ENCODE measurements at places on chromosomes 6 and 20.

GRCh38 chr6:21984135-21984534 lies 312.7 kb downstream of the PRL start:
- no peak for DNase-seq

DNA sequence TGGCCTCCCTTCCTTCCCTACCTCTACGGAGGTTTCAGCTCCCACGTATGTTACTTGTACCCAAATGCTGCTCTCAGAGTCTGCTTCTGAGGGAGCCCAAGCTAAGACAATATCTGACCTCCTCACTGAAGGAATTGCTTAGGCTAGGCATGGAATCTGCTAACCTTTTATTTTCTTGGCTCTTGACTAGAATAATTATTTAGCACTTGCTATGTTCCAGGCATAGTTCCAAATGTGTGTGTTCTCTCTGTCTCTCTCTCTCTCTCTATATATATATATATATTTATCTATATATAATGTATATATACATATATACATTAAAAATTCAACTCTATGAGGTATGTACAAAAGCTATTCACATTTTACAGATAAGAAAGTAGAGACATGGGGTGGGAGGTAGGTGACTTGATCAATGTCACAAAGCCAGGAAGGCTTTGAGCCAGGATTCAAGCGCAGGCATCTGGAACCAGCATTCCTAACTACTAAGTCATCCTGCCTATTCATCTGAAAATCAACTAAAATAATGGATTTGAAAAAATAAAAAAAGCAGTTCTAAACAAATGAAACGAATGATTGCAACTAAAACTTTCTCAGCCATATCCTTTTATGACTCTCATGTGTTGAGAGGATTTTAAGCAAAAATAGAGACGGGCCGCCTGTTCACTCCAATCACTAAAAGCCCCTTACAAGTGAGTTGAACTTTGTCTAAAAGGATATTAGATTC lies 189.7 kb upstream of the JAG1 start:
- no peak for DNase-seq

DNA sequence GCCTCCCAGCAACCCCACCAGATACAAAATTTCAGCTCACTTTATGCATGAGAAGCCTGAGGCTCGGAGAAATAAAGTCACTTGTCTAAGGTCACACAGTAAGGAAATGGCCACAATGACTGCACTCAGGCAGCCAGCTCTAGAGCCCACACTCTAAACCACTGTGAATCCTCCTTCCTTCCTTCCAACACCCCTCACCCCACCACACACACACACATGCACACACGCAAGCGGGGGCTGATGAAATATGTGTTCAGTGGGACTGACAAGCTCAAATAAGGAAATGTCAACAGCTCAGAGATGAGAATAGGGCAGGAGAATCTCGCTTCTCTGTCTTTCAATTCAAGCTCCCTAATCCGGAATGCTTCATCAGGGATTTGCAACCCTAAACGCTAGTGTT lies 6.0 kb upstream of the BPIFA1 start:
- peak; percentile 71 for DNase-seq

GRCh38 chr6:1619673-1620503 lies 10.2 kb downstream of the FOXC1 start:
- no peak for DNase-seq

- peak; percentile 40 for DNase-seq
Observed at GRCh38 chr6:157443066-157443800, 62.2 kb downstream of the ZDHHC14 start.

DNA sequence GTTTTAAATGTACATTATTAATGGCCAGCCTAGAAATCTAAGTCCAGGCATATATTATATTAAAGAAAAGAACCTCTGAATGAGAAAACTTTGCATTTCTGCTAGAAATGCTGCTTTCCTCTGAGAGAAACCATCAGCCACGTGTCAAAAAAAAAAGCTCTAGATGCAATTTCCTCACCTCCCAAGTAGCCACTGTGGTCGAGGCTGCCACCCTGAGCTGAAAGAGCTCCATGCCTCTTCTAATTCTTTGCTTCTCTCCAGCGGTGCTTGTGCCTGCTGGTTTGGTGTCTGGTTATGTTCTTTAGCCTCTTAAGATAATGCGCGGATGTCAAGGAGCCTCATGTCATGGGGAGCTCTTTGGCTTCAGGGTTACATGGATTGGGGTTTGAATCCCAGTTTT lies 316.0 kb downstream of the TFAP2C start:
- no peak for DNase-seq

DNA sequence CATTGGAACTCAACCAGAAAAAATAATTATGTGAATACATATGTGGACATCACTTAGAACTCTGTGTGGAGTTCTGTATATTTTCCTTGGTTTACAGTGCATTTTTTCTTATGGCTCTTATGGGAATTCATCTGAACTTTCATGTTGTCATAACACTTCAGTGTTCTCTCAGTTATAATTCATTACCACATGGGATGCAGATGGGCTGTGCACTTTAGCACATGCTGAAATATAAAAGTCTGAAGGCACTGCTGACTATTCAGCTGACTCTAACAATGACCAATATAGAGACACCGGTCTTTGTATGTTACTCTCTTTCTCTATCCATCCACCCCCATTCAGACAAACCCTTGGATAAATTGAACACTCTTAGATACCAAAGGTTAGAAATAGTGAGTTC lies 29.3 kb downstream of the GRIK2 start:
- DNase-seq, result no peak

- DNase-seq, result no peak
Observed at GRCh38 chr20:37189416-37190016, 10.2 kb upstream of the MROH8 start.

- DNase-seq, result no peak
Observed at GRCh38 chr20:64069614-64070243, 6.7 kb downstream of the TCEA2 start.

GRCh38 chr6:162651505-162651904 lies 76.1 kb downstream of the PRKN start:
- DNase-seq, result no peak

- DNase-seq, result no peak
Observed at GRCh38 chr6:129773304-129773703, 63.3 kb upstream of the ARHGAP18 start.

DNA sequence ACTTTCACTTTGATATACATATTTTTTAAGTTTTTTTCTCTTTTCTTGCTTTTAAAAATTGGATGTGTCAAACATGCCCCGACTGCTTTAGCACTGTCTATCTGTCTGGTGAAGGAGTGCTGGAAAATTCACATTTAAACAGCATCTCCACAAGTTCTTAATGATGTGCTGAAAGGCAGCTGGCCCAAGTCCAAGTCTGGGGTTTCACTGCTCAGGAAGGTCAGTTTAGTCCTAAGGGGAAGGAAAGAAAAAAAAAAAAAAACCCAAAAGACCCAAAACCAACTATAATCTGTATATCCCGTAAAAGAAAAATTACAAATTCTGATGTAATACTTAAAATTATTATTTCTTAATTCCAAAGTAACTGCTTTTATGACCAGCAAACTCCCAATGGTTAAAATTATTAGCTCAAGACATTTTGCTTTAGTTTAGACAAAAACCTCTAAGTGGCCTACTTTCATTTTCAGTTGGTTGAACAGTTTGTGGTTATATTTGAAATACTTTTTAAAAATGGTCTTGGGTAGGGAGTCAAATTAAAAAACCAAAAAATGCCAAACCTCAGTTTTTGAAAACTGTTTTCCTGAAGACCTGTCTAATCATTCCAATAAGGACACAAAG lies 79.5 kb upstream of the PREP start:
- no peak for DNase-seq

DNA sequence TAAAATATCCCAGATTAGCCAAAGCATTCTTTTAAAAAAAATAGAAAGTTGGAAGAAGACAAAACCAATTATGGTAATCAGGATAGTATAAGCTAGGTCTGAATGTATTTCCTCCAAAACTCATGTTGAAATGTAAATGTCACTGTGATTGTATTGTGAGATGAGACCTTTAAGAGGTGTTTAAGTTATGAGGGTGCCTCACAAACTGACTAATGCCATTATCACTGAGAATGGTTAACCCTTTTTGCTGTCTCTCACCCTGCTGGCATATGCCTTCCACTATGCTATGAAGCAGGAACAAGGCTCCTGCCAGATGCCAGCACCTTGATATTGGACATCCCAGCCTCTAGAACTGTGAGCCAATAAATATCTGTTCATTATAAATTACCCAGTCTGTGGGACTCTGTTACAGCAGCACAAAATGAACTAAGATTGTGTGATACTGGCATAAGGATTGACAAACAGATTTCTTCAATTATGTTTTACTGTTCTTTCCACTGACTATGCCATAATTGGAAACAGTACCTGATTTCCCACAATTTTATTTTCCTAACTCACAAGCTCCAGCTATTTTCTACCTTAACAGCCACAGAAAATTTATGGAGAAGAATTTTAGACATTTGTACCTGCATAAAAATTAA lies 63.8 kb downstream of the IBTK start:
- DNase-seq, result no peak

DNA sequence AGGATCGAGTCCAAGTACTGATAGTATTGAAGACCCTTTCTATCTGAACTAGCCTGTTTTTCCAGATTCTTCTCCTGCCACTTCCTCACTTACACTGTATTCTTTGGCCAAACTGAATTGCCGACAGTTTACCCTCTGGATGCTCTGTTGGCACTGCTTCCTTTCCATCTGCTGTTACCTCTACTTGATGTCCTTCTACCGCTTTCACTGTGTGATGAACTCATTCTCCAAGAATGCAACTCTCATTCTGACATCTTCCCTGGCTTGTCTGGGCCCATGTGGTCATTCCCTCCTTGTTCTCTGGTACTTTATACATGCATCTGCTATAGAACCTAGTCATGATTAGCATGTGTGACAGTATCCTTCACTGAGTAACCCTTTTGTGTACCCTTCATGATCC lies 16.3 kb downstream of the RPRD1B start:
- DNase-seq, result no peak

- no peak for DNase-seq
Observed at GRCh38 chr20:52985687-52986086, 13.5 kb downstream of the TSHZ2 start.

- no peak for DNase-seq
Observed at GRCh38 chr6:167146135-167146534, 11.6 kb downstream of the GPR31 start.

DNA sequence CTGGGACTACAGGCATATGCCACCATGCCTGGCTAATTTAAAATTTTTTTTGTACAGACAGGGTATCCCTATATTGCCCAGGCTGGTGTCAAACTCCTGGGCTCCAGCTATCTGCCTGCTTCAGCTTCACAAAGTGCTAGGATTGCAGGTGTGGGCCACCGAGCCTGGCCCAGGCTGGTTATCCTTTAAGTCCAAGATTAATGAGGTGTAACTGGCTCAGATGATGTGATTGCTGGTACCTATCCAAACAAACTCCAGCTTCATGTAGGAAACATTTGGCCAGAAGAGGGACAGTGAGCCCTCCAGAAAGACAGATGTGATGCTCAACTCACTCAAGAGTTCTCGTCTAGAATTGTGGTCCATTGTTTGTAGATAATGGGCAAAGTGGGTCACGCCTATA lies 9.2 kb upstream of the ZNF318 start:
- no peak for DNase-seq

GRCh38 chr6:142167486-142167885 lies 20.4 kb downstream of the VTA1 start:
- DNase-seq, result no peak

DNA sequence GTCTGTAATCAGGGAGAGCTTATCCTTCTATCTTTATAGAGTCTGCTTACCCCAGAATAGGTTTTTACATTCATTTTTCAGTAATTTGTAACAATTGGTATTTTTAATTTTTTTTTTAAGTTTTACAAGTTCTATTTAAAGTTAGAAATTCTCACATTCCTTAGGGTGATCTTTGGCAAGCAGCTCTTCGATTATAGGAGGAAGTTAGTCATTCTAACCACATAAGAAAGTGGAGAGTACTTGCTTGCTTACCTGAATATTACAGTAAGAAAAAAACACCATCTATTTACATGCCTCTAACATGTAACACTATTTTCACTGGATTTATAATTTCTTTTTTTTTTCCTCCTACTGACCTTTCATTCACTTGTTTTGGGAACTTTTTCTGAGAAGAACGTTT lies 6.7 kb downstream of the TSHZ2 start:
- DNase-seq, result no peak

DNA sequence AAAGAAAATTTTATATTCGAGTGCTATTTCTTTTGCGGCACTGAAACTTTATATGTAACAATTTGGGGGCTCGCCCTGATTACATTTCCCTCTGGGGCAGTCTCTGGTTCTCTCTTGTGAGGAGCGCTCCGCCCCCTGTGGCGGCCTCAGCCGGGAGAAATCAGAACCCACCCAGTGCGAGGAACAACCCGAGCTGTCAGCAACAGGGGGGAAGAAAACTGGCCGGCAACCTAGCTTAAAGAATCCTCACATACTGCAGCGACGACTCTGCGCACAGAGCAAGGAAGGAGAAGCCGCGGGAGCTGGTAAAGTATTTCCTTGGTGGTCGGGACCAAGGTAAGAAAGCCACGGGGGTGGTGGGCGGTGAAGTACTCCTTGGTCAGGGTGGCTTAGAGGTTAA lies 23.9 kb upstream of the SLC52A3 start:
- DNase-seq, result no peak

DNA sequence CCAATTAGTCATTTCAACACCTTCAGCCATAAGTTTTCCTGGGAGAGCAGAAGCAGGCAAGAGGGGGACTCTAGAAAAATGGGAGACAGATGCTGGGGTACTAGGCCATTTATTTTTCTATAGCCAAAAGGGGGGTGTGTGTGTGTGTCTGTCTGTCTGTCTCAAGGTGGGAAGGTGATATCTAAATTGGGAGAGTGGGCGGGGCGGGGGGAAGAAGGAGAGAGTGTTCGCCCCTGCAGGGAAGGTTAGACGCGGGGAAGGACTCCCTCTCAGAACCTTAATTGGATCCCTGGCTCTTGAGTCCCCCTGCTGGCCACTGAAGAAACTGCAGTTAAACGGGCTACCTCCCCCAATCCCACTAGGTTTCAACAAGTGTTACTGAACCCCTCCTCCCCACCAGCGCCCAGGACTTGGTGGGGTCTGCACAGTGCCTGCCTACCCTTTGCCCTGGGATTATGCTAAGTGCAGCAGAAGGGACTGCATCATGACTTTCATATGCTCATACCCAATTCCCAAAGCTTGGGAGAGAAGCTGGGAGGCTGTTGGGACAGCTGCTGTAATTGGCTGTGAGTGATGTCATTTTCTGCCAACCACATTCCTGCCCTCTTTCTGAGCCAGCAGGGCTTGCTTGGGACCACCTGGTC lies 45.8 kb downstream of the FOXP4 start:
- DNase-seq, result no peak

DNA sequence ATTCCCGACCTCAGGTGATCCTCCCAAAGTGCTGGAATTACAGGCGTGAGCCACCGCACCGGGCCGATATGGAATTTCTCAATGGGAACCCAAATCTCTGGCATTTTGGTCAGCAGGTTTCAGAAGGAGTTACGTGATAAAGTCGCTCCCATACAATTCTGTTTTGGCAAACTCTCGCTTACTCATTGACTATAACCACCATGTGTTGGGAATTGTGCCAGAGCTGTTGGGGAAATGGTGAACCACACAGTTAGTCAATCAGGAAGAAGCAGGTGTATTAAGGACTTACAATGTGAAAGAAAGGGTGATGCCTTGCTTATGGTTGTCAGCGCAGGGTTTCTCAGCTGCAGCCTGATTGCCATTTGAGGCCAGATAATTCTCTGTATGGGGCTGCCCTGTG lies 410.5 kb downstream of the QKI start:
- no peak for DNase-seq

Data from NK-92 treated with Interleukin-12 subunit alpha and Interleukin-12 subunit beta, amount 100 ng/mL, for 24 hours (cell line).